ENCODE measurements at places on chromosomes 5 and 9.

DNA sequence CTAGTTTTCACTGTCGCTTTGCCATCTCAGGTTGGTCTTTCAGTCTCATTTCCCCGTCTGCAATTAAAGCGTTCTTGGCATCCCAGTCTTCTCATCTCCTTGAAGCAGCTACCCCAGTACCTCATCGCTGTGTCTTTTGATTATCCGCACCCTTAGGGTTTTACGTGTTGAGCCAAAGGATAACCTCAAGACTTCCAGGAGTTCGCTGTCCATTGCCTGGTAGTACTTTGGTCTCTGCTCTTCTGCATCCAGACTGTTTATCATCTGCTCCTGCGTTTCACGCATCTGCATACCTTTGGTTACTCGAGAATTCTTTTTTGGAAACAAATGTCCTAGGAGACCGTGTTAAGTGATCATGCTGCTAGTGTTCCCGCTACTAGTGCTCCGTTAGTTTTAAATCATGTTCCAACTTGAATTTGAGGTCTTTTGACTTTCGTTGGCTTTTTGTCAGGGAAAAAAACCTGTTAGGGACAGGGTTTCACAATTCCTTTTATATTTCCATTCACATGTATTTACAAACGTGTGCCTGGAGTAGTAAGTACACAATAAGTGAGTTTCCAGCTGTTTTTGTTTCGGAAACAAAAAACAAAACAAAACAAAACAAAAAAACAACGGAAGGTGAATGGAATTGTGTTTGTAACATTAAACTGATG lies 888 bp downstream of the RABGAP1 start:
- no peak for DNase-seq

GRCh38 chr5:151150471-151151262 lies 6.9 kb downstream of the ANXA6 start:
- peak; percentile 47 for DNase-seq

GRCh38 chr9:69936427-69936826 lies 107.2 kb upstream of the MAMDC2 start:
- DNase-seq: no peak

- no peak for DNase-seq
These were observed 164.2 kb upstream of the PTGER4 start for GRCh38 chr5:40515476-40515875.

GRCh38 chr5:15442193-15442570 lies 57.8 kb upstream of the FBXL7 start:
- DNase-seq: no peak

DNA sequence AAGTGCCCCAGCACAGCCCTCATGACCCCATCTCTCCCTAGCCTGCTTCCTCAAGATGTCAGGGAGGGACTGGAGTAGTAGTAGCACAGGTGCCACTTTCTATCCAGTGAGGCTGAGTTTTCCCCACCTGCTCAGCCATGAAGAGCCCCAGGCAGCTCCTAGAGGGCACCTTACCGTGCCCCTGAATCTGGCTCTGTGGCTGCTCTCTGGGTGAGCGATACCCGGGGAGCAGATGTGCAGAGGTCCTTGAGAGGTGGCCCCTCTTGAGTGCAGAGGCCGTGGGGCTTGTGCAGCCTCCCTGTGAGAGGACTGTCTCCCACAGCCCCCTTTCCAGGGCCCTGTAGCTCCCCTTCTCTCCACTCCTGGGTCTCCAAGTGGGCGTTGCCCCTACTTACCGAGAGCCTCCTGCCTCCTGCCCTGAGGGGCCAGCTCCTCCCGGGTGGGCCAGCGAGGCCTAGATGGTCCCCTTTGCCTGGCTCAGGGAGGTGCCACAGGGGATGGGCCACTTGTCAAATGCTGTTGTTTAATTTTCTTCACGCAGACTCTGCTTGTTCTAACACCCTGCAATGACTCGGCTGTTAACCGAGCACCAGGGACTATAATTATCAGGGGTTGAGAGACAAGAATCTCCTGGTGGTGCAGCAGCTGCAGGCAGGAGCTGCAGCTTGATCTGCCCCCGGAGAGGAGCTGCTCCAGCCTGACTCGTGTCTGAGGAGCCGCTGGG lies 29.6 kb upstream of the PITX1 start:
- no peak for DNase-seq

DNA sequence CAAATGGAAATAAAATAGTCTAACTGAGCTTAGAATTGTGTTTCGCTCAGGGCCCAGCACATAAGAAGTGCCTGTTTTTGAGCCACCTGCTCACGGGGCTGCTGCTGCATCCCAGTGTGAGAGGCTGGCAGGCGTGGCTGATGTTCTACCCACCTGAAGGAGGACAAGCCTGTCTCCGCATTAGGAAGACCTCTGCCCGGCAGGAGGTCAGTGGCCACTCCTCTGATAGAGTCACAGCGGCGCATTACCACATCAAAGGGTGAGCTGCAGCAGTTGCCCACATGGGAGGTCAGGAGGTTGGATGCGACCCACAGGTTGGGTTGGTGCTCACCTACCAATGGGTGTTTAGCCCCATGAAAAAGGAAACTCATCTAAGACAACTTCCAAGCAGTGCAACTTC lies 3.7 kb upstream of the SLC6A7 start:
- no peak for DNase-seq

GRCh38 chr5:61734966-61735365 lies 402.9 kb downstream of the ZSWIM6 start:
- no peak for DNase-seq

All from stimulated activated CD4-positive, alpha-beta T cell treated with anti-CD3 and anti-CD28 coated beads, Interleukin-2, amount 100 ng/mL, for 4 hours (primary cell).